LNCaP clone FGC (cell line): ENCODE measurements at places on chromosomes 16 and 17.

- no peak for DNase-seq
Measured at GRCh38 chr16:3004319-3004718, 8.4 kb upstream of the CLDN9 start.

DNA sequence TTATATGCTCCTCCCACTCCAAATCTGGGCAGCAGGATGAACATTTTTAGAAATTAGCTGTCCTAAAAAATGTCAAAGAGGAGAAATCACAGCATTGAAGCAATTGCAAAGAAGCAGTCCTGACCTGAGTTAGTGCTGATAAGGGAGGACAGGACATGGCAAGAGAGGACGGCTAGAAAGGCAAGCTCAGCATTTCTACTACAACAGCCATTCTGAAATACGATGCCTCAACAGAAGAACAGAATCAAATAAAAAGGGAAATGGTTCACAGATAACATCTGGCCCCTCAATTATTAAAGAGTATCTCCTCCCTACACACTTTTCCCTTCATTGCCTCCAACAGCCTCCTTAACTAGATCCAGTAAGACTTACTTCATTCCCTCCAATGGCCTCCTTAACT is 18.3 kb downstream of the VPS53 start:
- no peak for DNase-seq

DNA sequence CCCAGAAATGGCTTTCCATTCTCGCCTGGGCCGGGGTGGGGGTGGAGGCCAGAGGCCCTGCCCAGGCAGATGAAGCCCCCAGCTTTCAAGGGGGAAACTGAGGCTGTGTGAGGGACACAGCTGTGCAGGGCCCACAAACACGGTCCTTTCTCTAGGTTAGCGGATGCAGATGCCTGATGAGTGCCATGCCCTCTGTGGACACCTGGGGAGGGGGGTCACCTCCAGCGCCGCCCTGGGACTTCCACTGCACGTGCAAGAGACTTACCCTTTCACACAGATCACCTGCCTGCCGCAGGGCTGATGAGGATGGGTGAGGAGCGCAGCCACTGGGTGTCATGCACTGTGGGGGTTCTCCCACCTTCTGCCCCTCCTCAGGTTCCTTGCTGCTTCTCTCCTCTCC is 2.6 kb upstream of the ANTKMT start:
- no peak for DNase-seq

DNA sequence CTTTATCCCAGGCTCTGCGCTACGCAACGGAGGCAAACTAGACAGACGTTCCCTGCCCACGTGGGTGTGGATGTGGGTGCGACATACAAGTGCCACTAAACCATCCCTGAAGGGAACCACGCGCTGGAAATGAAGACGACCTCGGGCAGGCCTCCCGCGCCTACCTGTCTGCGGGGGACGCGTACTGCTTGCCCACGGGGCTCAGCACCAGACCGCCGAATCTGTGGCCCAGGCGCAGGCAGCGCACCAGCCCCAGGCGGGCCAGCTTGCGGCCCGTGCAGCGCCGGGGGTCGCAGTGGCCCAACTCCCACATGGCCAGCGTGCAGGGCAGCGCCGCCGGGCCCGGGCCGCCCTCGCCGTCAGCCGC is 480 bp downstream of the TSR3 start:
- no peak for DNase-seq

GRCh38 chr17:43766413-43767052 is 7.9 kb upstream of the SOST start:
- DNase-seq, result no peak

GRCh38 chr16:30457743-30458560 is 12.3 kb upstream of the SEPHS2 start:
- no peak for DNase-seq
